ENCODE measurements at places on chromosomes 11 and 22.
A peak's percentile ranks its signal among the peaks of the same experiment; 100 is the strongest.

DNA sequence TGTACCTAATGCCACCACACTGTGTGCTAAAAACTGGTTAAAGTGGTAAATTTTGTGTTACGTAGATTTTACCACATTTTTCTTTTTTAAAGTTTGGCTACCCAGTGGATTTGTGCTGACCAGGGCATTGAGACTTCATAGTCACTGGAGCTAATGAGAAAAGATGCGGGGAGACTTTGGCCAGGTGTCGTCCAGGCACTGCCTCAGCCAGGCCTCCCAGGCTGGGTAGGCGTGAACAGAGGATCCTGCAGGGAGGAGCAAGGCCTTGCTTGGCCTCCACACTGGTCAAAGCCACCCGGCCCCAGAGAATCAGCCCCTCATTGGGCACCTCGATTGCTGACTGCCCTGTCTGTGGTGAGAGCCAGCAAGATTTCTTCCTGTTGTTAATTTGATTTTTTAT lies 13.4 kb upstream of the MGAT3 start:
- no peak for DNase-seq

DNA sequence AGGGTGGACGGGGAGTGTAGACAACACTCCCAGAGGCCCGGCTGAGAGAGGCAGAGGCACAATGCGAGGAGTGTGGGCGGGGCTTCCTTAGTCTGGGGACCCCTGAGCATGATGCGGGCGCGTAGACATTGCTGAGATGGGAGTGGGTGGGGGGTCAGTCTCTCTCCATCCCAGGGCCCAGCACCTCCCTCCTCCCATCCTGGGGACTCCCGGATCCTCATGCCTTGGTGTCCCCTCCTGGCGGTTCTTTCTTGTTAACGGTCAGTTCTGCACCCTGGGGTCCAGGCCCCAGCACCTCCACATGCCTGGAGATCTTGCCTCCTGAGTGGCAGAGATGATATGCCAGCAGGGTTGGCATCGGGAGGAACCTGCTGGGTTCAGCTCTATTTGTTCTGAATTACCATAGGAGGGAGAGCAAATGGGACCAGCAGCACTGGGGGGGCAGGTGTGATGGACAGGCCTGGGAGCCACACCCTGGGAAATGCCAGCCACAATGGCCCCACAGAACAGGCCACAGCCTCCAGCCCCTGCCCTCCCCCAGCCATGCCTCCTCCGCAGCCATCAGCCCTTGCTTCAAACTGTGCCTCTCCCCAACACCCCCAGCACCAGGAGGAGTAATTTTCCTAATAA lies 55.7 kb downstream of the RTL6 start:
- no peak for DNase-seq

- no peak for DNase-seq
These were observed 212.6 kb upstream of the NAV2 start for GRCh38 chr11:19499999-19500398.

DNA sequence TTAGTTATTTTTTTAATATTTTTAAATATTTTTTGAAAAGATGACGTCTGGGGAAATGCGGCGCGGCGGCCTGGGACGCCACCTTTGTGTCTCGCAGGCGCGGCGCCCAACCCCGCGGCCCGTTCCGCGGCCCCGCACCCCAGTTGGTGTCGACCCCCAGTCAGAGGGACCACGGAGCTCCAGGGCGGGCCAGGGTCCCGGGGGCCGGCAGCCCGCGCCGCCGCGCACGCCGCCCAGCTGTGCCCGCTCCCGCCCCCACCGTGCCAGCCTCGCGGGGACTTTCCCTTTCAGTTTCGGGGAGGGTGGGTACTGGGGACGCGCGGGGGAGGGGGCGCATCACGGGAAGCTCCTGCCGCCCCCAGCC lies 1.6 kb downstream of the CCND1 start:
- no peak for DNase-seq

GRCh38 chr11:15937601-15938120 lies 418.7 kb downstream of the SOX6 start:
- DNase-seq: no peak

DNA sequence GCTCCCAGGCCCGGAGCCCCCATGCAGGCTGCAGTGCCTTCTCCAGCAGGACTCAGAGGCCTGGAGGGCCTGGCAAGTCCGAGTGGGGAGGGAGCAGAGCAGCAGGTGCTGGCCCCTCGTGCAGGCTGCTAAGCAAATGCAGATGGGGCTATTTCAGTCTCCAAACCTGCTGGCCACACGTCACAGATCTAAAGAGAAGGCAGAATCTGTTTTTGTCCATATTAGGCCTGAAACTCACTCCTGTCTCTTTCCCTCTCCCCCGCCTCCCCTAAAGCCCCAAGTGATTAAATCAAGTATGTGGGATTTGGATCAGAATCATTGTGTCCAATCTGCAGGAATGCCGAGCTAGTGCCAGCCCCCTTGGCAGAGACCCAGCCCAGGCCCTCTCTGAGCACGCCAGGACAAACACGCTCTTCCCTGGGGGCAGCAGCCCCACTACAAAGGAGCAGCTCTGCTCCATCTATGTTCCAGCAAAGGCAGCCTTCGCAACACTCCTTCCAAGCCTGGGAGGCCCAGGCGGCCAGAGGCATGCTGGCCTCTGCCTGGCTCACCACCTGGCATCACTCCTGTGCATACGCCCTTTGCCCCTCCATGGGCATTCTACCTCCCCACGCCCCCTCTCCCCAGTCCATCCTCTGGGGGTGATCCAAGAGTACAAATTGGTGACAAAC lies 26.5 kb downstream of the RPL27A start:
- no peak for DNase-seq

- DNase-seq: no peak
These were observed 1488.4 kb upstream of the TENM4 start for GRCh38 chr11:80929031-80929805.

DNA sequence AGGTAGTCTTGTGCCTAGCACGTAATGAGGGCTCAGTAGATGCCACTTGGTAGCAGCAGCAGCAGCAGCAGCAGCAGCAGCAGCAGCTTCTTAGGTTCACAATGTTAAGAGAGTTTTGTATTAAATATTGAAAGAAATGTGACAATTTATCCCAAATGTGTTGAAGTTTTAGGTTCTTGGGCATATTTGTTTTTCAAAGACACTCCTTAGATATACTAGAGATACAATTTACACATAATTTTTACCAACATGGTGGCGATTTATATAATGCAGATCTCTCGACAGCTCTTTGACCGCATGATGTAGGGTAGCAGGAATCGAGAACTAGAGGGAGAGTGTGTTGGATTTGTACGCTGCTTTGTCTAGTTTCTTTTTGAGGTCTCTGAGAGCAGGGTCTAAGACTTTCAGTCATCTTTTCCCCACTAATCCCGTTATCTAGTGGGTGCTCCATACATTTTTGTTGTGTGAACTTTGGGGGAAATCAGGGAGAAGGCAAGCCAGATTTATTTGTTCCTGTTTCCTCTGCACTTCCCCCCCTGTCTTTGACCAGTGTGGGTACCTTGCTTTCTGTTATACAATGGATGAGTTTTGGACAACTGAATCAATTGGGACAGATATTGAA lies 1.4 kb downstream of the FDX1 start:
- DNase-seq: no peak

DNA sequence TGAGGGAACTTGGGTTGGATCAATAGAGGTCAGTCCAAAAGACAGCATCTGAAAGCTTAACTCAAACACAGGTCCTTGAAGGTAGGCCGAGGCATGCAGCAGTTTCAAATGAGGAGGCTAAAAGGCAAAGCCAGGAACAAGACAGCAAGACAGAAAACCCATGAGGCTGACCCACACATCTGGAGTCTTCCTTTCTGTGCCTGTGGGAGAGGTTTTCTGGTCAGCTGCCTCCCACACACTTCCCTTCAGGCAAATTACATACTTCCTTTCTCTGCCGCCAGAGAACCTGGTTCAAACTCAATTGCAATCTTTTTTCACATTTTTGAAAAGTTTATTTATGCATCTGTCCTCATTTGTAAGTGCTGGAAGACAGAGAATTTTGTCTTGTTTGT lies 29.8 kb upstream of the CRTAM start:
- no peak for DNase-seq

- no peak for DNase-seq
These were observed 329.9 kb upstream of the NCAM1 start for GRCh38 chr11:112631333-112631732.

DNA sequence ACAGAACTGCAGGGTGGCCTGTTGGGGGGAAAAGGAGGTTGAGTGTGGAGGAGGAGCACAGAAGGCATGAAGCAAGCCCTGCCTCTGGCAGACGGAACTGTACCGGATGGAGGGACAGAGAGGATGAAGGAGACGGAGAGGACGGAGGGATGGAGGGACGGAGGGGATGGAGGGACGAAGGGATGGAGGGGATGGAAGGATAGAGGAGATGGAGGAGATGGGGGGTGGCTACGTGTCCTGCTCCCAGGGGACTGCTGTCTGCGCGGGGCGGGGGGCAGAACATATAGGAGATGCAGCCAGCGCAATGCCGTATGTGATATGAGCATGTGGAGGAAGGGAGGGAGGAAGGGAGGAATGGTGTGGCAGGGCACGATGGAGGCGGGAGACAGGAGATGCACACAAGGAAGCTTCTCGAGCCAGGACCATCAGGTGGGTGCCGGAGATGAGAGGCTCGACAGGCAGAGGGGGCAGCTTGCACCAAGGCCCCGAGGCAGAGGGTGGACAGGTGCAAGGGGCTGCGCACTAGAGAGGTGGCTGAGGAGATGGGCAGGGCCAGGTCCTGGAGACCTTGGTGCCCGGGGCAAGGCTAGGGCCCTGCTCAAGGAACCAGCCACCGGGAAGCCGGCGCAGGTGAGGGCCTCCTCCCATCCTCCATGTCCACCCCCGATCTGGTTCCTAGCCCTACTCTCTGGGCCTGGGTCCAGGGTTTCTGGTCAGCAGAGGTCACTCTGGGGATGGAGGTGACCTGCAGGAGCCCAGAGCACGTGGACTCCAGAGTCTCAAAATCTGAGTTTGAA lies 25.3 kb downstream of the MAFF start:
- DNase-seq: no peak

- DNase-seq: no peak
These were observed 93.1 kb upstream of the SC5D start for GRCh38 chr11:121199516-121199915.

DNA sequence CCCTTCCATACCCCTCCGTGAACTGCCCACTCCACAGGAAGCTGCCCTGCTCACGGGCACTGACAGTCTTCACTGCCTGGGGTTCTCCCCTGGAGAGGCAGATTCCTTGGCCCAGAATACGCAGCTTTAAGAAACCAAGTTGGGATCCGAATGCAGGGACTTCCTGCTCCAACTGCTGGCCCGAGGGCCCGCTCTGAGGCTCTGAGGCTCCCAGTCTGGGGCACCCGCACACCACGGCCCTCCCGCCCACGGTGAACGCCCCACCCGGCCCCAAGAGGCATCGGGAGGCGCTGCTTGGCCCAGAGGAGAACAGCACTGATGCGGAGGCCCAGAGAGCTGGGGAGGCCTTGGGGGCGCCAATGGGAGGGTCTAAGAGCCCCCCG lies 42.3 kb downstream of the IGF2 start:
- DNase-seq: no peak

DNA sequence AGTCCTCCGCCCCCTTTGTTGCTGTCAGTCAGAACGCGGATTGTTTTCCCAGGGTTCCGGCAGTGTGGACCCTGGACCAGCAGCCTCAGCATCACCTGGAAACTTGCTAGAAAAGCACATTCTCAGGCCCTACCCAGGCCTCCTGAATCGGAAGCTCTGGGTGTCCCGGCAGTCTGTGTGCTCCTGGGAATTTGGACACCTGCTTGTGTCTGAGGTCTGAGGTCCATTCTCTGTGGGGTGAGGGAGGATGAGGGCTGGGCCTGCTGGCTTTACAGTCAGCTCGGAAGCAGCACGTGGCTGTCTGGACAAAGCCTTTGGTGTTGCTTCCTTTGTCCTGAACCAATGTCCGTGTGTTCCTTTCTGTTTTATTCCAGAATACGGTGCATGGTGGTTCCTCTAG lies 299.7 kb downstream of the TBC1D22A start:
- no peak for DNase-seq

GRCh38 chr11:587978-588380 lies 11.7 kb downstream of the PHRF1 start:
- peak; percentile 41 for DNase-seq

GRCh38 chr11:1810761-1811160 lies 24.0 kb upstream of the SYT8 start:
- no peak for DNase-seq

GRCh38 chr11:94537031-94537600 lies 6.6 kb upstream of the FUT4 start:
- no peak for DNase-seq

GRCh38 chr22:30181459-30182349 lies 64.9 kb downstream of the LIF start:
- DNase-seq: no peak

GRCh38 chr22:43827926-43828724 lies 16.0 kb upstream of the EFCAB6 start:
- no peak for DNase-seq

DNA sequence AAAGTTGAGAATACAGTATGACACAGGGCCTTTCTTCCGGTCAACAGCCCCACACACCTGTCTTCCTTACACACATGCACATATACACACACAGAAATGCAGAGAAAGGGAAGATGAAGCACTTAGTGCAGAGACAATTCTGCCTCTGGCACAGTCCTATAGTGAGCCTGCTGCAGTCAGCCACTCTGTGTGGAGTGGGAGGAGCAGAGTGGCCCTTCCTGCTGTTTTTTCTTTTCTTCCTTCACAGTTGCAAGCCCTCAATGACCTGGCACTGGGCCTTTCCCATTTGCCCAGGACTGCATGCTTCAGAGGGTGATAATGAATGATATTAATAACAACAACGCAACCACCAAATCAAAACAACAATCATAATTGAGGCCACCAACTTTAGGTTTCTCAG lies 527.0 kb upstream of the B3GAT1 start:
- DNase-seq: no peak

- DNase-seq: no peak
These were observed 12.1 kb downstream of the ELF5 start for GRCh38 chr11:34501500-34501899.

- no peak for DNase-seq
These were observed 528.6 kb downstream of the BRD1 start for GRCh38 chr22:49298834-49299750.

- no peak for DNase-seq
These were observed 32.1 kb downstream of the APOL1 start for GRCh38 chr22:36285017-36285416.

DNA sequence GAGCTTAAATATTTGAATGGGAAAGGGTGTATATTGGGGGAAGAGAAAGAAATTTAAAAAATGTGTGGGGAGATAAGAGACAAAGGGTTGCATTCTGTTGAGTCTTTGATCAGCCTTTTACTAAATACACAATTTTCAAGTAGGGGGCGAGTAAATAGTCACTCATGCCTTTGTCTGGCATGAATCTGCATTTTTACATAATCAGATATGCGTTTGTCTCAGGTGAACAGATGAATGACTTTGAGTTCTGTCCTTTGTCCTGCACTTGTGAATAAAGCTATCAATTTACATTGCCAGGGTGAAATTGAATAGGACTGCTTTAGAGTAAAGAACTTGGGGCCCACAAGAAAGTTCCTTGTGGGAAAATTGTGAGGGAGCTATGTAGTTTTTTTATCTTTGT lies 523.6 kb upstream of the LUZP2 start:
- no peak for DNase-seq

GRCh38 chr11:42179216-42179615 lies 719.8 kb upstream of the LRRC4C start:
- no peak for DNase-seq
